Activated CD4-positive, alpha-beta T cell treated with anti-CD3 and anti-CD28 coated beads, Interleukin-2, amount 10 ng/mL, durations not matched to agents 7 days and 5 days (primary cell): ENCODE measurements at places on chromosomes 5 and 9.

GRCh38 chr5:53730943-53731342 lies 170.5 kb downstream of the NDUFS4 start:
- no peak for DNase-seq
- H3K27ac ChIP-seq: no peak overlapping the region
- H3K4me3 ChIP-seq: no peak overlapping the region

GRCh38 chr9:130544364-130544763 lies 35.0 kb upstream of the FUBP3 start:
- H3K27me3 ChIP-seq: peaks cover 12% of the 10 kb centered on the region
- H3K4me3 ChIP-seq: no peak overlapping the region
- H3K4me1 ChIP-seq: no peaks in the 10 kb centered on the region
- no peak overlapping the region for H3K27ac ChIP-seq

- H3K36me3 ChIP-seq: no peaks in the 10 kb centered on the region
- H3K4me3 ChIP-seq: no peak overlapping the region
- peaks cover 2% of the 10 kb centered on the region for H3K27me3 ChIP-seq
- H3K4me1 ChIP-seq: no peaks in the 10 kb centered on the region
- no peak overlapping the region for H3K27ac ChIP-seq
These were observed 188.7 kb upstream of the ITGA1 start for GRCh38 chr5:52598968-52599367.

DNA sequence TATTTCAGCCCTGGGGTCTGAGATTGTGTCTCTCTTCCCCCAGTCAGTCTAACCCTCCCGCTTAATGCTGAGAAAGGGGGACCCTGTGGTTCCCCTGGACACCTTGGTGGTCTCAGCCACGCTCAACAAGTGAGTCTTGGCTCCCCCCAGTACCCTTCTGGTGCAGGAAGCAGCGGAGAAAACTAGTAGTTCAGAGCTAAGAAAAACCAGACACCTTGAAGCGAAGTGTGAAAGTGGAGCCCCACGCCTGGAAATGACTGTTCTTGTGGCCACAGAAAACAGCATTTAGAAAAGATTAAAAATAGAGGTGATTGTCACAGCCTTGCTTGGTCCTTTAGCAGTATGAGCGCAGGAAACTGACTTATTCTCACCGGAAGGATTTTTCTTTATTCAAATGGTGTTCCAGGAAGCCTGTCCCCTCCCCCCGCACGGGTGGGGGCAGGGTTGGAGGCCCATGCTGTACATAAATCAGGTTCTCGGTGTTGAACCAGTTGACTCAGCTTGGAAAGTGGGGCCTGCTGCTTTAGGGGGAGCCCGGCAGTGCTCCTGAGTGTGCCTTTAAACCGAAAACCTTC lies 8.1 kb downstream of the ARPC5L start:
- H3K36me3 ChIP-seq: peaks cover 39% of the 10 kb centered on the region
- no peaks in the 10 kb centered on the region for H3K27me3 ChIP-seq
- H3K27ac ChIP-seq: peak overlapping the region; percentile 95
- DNase-seq: peak; percentile 79
- H3K4me3 ChIP-seq: peak overlapping the region; percentile 90
- H3K4me1 ChIP-seq: peaks cover 57% of the 10 kb centered on the region

DNA sequence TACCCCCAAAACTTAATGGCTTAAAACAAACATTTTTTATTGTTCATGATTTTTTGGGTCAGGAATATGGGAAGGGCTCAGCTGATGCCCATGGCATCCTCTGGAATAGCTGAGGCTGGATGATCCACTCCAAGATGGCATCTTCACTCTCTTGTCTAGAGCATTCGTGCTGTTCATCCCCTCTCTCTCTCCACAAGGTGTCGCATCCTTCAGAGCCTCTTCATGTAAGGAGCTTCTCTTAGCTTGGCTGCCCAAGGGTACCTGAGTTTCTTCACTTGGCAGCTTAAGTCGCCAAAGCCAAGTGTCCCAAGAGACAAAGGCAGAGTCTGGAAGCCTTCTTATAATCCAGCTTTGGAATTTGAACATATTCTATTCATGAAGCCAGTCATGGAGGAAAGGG lies 294.7 kb downstream of the CHSY3 start:
- DNase-seq: no peak
- no peak overlapping the region for H3K27ac ChIP-seq
- H3K27me3 ChIP-seq: no peaks in the 10 kb centered on the region
- no peaks in the 10 kb centered on the region for H3K36me3 ChIP-seq

DNA sequence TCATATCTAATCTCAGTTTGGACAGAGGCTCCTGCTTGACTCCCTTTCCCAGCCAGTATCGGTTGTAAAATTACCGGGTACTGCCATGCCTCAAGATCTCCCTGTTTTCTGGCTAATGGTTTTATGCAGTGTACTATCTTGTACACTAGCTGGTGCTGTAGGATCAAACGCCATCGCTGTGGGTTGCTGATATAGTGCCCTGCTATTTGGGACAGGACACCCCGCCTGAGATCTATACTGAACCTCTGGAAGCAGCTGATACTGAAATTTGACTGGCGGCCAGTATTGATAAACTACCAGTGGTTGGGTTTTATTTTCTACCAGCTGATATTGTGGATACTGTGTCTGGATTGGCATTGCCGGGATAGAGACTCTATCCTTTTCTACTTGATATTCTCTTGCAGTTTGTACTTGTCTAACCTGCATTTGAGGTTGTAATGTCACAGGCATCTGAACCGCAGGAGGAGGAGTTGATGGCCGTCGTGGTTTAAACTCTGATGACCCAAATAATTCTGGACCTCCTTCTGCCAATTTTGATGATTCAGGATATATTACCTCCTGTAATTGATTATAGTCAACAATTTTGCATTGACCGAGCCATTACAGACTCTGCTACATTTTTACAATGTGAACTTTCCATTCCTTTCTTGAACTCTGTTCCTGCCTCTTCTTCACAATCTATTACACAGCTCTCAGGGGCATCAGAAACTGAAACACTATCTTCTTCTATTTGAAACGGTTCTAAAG lies 112.5 kb upstream of the LARP1 start:
- DNase-seq: no peak
- peaks cover 22% of the 10 kb centered on the region for H3K27me3 ChIP-seq
- H3K4me1 ChIP-seq: peaks cover 12% of the 10 kb centered on the region
- H3K27ac ChIP-seq: no peak overlapping the region
- H3K36me3 ChIP-seq: peaks cover 3% of the 10 kb centered on the region

- H3K4me3 ChIP-seq: no peak overlapping the region
- no peaks in the 10 kb centered on the region for H3K36me3 ChIP-seq
These were observed 30.7 kb upstream of the GRPEL2 start for GRCh38 chr5:149314571-149315111.

- H3K27ac ChIP-seq: peak overlapping the region; percentile 41
- H3K36me3 ChIP-seq: peaks cover 42% of the 10 kb centered on the region
- no peaks in the 10 kb centered on the region for H3K27me3 ChIP-seq
- no peak for DNase-seq
- peak overlapping the region; percentile 95 for H3K4me3 ChIP-seq
These were observed 2.2 kb downstream of the DCP2 start for GRCh38 chr5:112978836-112979235.

GRCh38 chr5:133928587-133929393 lies 39.6 kb downstream of the C5orf15 start:
- H3K27ac ChIP-seq: no peak overlapping the region
- peaks cover 21% of the 10 kb centered on the region for H3K4me1 ChIP-seq
- DNase-seq: no peak
- H3K4me3 ChIP-seq: no peak overlapping the region
- no peaks in the 10 kb centered on the region for H3K36me3 ChIP-seq
- peaks cover 4% of the 10 kb centered on the region for H3K27me3 ChIP-seq

GRCh38 chr9:72858089-72858912 lies 94.6 kb downstream of the ALDH1A1 start:
- H3K4me3 ChIP-seq: no peak overlapping the region
- H3K4me1 ChIP-seq: no peaks in the 10 kb centered on the region
- no peak for DNase-seq
- no peak overlapping the region for H3K27ac ChIP-seq
- no peaks in the 10 kb centered on the region for H3K27me3 ChIP-seq
- H3K36me3 ChIP-seq: no peaks in the 10 kb centered on the region

DNA sequence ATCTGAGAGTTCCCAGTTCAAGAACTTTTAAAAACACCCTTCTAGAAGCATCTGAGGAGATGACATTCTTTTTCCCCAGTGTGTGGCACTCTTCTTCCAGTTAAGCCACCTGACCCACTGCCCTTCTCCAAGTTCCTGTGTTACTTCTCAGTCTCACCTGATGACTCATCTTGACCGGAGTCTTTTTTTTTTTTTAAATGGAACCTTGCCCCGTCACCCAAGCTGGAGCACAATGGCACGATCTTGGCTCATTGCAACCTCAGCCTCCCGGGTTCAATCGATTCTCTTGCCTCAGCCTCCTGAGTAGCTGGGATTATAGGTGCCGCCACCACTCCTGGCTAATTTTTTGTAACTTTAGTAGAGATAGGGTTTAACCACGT lies 224.1 kb upstream of the DAB2 start:
- no peak overlapping the region for H3K27ac ChIP-seq
- H3K4me3 ChIP-seq: no peak overlapping the region
- no peak for DNase-seq
- H3K4me1 ChIP-seq: no peaks in the 10 kb centered on the region

- peaks cover 2% of the 10 kb centered on the region for H3K27me3 ChIP-seq
- no peaks in the 10 kb centered on the region for H3K36me3 ChIP-seq
- DNase-seq: no peak
- no peak overlapping the region for H3K27ac ChIP-seq
- no peaks in the 10 kb centered on the region for H3K4me1 ChIP-seq
These were observed 310.5 kb upstream of the KIF2A start for GRCh38 chr5:61995486-61995885.

GRCh38 chr5:145903867-145904266 lies 31.1 kb upstream of the GRXCR2 start:
- no peak overlapping the region for H3K27ac ChIP-seq
- DNase-seq: no peak
- H3K27me3 ChIP-seq: peaks cover 22% of the 10 kb centered on the region
- H3K36me3 ChIP-seq: no peaks in the 10 kb centered on the region
- no peak overlapping the region for H3K4me3 ChIP-seq

DNA sequence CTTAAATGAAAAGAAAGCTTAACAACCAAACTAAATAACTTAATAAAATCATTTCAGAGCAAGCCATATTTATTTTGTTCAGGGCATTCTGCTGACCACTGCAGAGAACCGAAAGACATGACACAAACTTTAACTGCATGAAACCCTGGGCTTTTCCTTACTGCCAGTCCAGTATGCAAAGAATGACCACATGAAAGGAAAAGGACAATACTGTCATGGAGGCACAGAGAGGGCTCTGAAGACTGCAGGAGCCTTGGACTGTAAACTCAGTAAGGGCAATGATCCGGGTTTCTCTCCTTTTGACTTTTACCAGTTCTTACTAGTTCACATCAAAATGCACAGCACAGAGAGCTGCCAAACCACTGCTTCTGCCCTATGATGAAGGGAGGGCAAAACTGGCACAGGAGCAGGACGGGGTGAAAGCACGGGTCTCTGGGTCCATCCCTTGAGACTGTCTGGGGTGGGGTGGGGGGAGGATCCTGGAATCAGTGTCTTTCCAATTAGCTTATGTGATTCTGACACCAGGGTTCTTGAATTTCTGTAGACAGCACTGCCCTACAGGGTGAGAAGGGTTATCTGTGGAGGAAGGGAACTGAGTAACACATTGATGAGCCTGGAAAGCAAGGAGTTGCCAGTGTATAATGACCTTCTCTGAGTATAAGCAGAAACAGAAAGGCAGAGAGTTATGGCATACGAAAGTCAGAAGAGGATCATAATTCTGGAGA lies 44.7 kb downstream of the RNF130 start:
- no peaks in the 10 kb centered on the region for H3K4me1 ChIP-seq
- H3K36me3 ChIP-seq: no peaks in the 10 kb centered on the region
- no peak overlapping the region for H3K4me3 ChIP-seq
- no peak overlapping the region for H3K27ac ChIP-seq
